ENCODE measurements at places on chromosomes 12 and 14. TPM values are rescaled to one million over a fixed set of nuclear protein-coding genes. Genes with fewer than 3 reads are reported as not detected.

GRCh38 chr12:58302487-58303011 lies 361.2 kb downstream of the ATP23 start:
- no peak for DNase-seq

DNA sequence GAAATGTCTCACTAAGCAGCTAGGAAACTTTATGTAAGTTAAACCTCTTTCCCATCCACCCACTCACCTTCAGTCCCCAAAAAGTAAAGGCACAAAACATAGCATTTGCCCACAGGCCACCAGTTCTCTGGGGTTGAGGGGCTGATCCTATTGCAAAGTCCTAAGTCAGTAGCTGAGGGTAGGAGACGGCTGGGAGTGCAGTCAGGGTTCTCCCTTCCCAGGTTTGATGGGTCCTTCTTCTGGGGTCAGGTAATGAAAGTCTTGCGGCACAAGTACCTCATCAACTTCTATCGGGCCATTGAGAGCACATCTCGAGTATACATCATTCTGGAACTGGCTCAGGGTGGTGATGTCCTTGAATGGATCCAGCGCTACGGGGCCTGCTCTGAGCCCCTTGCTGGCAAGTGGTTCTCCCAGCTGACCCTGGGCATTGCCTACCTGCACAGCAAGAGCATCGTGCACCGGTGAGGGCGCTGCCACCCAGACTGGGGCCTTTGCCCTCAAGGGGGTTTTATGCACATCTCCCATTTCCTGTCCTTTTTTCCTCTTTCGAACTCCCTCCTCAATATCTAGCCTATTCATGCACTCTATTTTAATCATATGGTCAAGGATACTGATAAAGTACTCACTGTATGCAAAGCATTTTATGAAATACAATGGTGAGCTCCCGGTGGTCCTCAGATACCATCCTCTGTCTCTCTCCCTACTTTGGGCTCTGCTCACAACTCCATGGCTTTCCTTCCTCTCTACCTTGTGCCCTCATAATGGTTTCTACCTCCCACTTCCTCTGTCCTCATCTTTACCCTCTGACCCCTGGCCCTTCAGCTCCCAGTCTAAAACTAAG lies 986 bp downstream of the TSSK4 start:
- DNase-seq, result no peak

- DNase-seq, result no peak
These were observed 588 bp upstream of the GRIN2B start for GRCh38 chr12:13981990-13982389.

GRCh38 chr12:75816897-75817296 lies 214.7 kb downstream of the PHLDA1 start:
- DNase-seq, result no peak

DNA sequence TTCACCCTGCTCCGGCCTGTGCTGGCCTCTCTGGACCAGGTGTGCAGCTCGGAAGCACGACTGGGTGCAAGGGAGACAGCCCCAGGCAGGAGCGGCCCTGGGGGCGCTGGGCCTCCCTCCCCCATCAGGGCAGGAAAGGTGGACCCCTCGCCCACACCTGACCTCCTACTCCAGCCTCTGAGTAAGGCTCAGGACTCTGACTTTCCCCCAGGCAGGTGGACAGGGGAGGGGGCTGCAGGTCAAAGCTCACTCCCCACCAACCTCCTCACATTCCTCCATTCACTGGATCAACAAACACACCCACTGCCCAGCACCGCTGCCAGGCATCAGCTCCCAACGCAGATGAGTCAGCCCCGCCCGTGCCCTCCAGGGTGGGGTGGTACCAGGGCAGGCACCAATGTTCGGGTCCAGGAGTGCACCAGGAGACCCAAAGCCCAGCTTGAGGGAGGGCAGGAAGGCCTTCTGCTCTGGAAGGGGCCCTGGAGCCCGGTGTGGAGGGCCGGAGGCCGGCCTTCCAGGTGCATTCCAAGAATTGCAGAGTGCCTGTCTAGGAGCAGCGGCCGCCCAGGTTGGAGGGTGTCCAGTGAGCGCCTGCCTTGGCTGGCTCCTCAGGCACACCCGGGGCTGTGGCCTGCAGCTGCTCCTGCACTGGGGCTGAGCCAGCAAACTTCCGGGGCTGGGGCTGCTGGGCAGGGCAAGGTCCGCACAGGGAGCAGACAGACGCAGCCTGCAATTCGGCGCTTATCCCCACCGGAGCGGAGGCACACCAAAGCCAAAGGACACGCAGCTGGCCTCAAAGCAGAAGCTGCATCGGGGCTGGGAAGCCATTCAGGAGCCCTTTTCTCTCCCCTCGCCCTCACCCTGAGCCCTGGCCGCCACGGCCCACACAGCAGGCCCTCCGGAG lies 1.6 kb upstream of the INF2 start:
- no peak for DNase-seq

DNA sequence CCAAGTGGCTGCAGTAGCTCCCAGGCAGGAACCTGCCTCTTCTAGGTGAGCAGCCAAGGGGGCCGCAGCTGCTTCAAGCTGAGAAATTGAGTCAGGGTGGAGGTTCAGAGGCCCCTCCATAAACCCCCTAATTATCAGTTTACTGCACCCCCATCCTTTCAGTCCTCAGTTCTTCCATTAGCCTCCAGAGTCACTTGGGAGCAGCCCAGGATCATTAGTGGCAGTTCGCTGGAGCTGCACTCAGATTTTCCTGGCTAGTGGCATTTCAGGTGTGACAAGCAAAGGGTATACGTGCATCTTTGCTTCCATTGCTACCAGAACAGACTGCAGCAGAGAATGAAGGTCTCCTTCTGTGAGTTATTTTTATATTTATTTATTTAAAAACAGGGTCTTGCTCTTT lies 358.7 kb downstream of the FUT8 start:
- no peak for DNase-seq

- DNase-seq, result no peak
These were observed 19.7 kb upstream of the TMED10 start for GRCh38 chr14:75196064-75196463.

DNA sequence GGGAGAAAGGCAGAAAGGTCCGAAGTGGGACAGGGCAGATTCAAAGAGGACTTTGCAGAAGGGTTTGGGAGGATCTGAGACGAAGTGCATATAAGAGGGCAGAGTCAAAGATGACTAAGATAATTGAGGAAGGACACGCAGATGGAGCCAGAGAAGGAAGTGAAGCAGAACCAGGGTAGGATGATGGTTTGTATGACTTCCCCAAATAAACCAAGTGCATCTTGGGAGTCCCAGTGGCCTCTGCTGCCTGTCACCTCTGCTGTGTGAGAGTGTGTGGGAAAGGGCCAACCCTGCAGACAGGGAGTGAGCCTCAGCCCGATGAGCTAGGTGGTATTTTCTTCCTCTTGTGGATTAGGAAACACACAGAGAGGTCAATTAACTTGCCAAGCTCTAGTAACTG lies 36.8 kb downstream of the FLVCR2 start:
- DNase-seq, result no peak

- DNase-seq, result no peak
These were observed 62.3 kb downstream of the OTOGL start for GRCh38 chr12:80161612-80162011.

DNA sequence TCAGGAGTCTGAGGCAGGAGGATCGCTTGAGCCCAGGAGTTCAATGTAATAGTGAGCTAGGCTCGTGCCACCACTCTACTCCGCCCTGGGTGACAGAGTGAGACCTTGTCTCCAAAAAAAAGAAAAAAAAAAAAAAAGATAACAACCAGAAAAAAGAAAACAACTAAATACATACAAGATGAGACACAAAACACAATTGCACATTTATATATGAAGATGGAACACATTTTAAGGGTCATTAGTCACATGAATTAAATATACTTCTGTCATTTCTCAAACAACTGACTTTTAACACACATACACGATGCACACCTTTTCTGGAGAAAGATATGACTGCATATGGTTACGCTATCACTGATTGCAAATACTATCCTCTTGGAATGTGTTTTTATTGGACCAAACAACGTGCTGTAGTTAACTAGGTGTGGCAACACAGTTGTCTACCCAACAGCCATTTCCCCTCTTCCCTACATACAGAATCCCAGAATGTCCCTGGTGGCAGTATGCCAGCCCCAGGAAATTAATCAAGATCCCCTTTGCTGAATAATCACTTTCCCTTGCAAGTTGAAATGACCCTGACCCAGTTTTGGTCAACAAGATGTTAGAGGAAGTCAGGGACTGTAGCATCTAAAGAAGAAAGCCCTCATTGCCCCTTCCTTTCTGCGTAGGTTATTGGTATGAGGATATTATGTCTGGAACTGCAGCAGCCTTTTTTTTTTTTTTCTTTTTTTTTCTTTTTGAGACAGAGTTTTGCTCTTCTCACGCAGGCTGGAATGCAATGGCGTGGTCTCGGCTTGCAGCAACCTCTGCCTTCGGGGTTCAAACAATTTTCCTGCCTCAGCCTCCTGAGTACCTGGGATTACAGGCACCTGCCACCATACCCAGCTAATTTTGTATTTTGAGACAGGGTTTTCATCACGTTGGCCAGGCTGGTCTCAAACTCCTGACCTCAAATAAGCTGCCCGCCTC lies 5.6 kb upstream of the MYL6B start:
- DNase-seq, result no peak

DNA sequence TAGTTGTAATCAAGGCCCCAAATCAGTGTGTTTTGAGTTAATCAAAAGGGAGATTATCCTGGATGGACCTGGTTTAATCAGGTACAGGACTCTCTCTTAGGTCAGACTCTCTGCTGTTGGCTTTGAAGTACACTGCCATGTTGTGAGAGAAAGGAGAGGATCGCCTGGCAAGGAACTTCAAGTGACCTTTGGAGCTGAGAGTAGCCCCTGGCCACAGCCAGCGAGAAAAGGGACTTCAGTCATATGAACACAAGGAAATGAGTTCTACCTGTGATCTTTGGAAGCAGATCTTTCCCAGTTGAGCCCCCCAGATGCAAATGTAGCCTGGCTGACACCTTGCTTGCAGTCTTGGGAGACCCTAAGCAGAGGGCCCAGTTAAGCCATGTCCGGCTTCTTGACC lies 68.3 kb upstream of the CPM start:
- no peak for DNase-seq

DNA sequence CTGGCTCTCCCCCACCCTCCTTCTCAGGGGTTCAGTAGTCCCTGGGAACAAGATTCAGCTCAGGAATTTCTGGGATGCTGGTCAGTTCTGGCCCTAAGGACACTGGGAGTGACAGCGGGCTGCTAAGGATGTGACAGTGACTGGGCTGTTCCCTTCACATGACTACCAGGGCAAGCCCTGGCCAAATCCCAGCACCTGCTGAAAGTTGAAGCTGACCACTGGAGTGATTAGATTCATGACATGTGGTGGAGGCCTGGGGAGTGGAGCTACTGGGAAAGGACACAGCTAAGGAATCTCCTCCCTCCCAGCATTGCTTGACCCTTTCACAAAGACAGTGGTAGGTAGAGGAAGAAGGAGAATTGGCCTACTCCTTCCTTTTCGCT lies 204.9 kb downstream of the DAD1 start:
- no peak for DNase-seq

- no peak for DNase-seq
These were observed 110.1 kb downstream of the SAMD4A start for GRCh38 chr14:54676812-54677708.

DNA sequence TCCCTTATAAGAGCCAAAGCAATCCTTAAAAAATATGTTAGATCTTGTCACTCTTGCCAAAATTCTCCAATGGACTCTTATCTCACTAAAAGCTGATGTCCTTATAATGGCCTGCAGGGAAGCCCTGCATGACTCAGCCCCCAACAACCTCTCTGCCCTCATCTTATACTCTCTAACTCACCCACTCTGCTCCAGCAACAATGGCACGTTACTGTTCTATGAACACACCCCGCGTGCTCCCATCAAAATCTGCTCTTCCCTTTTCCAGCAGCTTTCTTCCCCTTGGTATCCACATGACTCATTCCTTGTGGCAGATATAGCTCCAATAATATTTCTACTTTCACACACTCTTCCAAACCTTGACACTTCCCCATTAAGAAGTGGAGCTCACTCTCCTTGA lies 108.1 kb downstream of the DENND5B start:
- no peak for DNase-seq

- no peak for DNase-seq
These were observed 51.9 kb upstream of the KCNA5 start for GRCh38 chr12:4991801-4992200.

DNA sequence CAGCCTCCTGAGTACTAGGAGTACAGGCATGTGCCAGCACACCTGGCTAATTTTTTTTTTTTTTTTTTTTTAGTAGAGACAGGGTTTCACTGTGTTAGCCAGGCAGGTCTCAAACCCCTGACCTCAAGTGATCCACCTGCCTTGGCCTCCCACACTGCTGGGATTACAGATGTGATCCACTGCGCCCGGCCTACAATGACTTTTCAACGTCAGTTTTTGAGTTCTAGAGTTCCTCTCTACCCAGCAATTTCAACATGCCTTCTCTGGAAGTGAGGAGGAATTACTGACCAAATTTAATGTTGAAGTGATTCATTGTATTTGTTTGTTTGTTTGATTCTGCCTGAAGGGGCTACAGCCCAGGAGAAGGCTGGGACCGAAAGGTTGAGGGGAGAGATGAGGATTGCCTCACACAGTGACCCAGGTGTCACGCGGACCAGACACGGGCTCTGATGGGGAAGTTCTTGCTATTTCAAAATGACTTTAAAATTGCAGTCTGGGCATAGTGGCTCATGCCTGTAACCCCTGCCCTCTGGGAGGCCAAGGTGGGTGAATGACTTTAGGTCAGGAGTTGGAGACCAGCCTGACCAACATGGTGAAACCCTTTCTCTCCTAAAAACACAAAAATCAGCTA lies 8.6 kb upstream of the DENR start:
- no peak for DNase-seq

GRCh38 chr14:87097015-87097414 lies 896.0 kb downstream of the GALC start:
- no peak for DNase-seq

DNA sequence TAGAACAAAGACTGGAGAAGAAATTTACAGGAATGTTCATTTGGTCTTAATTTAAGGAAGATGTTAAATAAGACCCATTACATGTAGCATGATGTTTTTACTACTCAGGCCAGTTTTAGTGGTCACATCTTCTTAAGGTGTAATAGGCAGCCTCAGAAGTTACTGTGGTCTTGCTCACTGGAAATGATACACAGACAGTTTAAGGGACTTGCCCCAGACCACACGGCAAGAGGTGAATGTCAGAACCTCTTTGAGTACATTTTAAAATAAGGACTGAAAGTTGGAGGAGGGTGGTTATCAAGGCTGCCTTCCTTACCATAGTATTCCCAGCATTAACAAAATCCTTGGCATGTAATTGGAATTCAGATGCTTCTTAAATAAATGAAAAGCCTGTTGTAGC lies 37.9 kb downstream of the LRRK2 start:
- no peak for DNase-seq

DNA sequence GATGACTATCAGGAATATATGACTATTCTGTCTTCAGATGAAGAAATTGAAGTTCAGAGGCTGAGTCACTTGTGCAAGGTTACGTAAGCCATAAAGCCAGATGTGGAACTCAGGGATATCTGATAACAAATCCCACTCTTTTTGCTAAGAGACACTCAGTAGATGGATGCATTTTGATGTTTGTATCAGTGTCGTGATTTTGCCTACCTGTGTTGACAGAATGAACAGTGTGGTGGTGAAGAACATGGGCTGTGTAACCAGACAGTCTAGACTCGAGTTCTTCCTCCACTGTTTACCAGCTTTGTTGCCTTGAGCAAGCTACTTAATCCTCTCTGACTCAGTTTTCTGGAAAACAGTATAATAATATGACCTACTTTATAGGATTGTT lies 93.9 kb downstream of the DAAM1 start:
- DNase-seq, result no peak

The ZDHHC22 gene
- total RNA-seq, result not detected

The HOXC4 gene
- 0.84 TPM for total RNA-seq

The PTPRO gene
- total RNA-seq, result 12.5 TPM

The CCND2 gene
- total RNA-seq, result 77.9 TPM

The NGB gene
- total RNA-seq, result not detected

The CMAS gene
- total RNA-seq, result 25.9 TPM

The GNB3 gene
- 0.25 TPM for total RNA-seq

The CLEC6A gene
- not detected for total RNA-seq

The TAS2R42 gene
- total RNA-seq, result not detected

The KCNC2 gene
- not detected for total RNA-seq
